ENCODE measurements at places on chromosomes 7 and 10. TPM values are rescaled to one million over a fixed set of nuclear protein-coding genes. Genes with fewer than 3 reads are reported as not detected.

NPY gene
- total RNA-seq, result not detected

C10orf105 gene
- 0.33 TPM for total RNA-seq

NEUROG3 gene
- not detected for total RNA-seq

CCZ1 gene
- 124 TPM for total RNA-seq

GRCh38 chr10:28939281-28940157 is 262.2 kb downstream of the BAMBI start:
- no peak for DNase-seq

- DNase-seq, result no peak
Measured at GRCh38 chr10:78794736-78795455, 273.9 kb upstream of the ZMIZ1 start.

DNA sequence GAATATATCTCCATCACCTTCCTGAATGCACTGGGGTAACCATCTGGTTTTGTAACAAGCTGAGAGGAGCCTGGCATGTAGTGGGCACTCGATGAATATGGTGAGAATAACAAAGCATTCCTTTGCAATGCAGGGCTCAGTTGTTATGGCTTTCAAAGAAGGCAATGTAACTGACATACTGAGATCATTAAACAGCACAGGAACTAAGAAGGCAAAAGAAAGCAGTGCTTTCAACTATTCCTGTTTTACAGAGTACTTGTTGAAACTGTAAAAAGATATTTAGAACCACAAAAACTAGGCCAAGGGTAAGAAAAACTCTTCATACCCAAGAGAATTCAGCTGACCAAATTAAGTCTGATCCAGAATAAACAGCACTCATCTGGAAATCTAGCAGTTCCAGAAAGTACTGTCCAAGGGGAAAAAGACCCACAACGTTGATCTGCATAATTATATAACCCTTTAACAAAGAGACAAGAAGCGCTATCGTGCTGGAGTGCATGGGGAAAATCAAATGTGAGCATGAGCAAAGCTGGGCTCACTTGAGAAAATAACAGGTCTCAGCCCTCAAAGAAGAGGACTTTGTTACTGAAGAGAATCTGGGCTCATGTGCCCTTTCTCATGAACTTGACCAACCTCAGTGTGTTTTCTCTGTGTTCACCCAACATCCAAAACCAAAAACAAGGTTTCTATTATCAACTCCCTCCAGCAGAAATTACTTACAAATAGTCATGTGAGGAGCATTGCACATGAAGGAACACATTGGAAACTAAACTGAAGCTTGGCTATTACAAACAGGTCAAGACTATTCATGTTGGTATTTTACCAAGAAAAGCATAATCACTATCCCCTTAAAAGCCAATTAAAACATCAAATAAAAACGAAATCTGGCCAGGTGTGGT is 116.2 kb downstream of the AVL9 start:
- no peak for DNase-seq

GRCh38 chr7:32676249-32676941 is 181.1 kb downstream of the AVL9 start:
- no peak for DNase-seq

GRCh38 chr10:86075512-86075911 is 291.1 kb downstream of the GRID1 start:
- DNase-seq, result no peak

Measured in activated CD4-positive, alpha-beta T cell treated with anti-CD3 and anti-CD28 coated beads, Interleukin-2, amount 10 ng/mL, durations not matched to agents 24 days and 14 days (primary cell).